ENCODE measurements at places on chromosomes 4 and X. TPM values are rescaled to one million over a fixed set of nuclear protein-coding genes. Genes with fewer than 3 reads are reported as not detected.
A peak's percentile ranks its signal among the peaks of the same experiment; 100 is the strongest.

DNA sequence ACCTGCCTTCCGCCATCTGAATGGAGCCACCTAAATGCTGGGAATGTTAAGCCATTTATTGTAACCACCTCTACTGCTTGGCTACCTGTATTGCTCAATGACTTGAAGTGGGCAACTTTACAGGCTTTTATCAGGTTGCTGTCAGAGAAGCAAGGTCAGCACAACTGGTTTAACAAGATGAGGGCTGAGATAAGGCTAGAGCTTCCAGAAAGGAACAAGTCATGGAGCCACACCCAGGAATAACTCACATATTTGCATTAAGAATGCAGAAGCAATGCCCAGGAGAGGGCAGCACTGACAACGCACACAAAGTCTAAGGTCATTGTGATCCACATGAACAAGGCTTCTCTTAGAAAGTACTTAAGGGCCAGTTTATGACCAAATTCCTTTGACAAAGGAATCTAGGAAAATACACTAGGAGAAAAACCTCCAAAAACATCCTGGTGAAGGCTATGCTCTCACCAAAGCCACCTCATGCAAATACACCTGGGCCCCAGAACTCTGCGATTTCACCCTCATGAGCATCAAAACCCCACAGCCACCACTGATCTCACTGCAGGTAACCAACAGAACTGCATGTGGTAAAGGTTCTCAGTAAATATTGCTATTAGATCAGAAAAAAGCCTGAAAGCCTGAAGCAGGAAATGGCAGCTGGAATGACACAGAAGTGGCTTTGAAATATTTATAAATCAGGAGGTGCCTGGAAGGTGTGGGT lies 15.0 kb upstream of the STS start:
- peak; percentile 88 for DNase-seq

GRCh38 chrX:65644621-65645289 lies 22.7 kb upstream of the MSN start:
- DNase-seq: peak; percentile 93

GYPE gene
- total RNA-seq: 0.89 TPM

GRCh38 chr4:169346840-169347239 lies 76.1 kb upstream of the SH3RF1 start:
- DNase-seq: no peak

- DNase-seq: no peak
These were observed 39.9 kb downstream of the DCX start for GRCh38 chrX:111372086-111372485.

DNA sequence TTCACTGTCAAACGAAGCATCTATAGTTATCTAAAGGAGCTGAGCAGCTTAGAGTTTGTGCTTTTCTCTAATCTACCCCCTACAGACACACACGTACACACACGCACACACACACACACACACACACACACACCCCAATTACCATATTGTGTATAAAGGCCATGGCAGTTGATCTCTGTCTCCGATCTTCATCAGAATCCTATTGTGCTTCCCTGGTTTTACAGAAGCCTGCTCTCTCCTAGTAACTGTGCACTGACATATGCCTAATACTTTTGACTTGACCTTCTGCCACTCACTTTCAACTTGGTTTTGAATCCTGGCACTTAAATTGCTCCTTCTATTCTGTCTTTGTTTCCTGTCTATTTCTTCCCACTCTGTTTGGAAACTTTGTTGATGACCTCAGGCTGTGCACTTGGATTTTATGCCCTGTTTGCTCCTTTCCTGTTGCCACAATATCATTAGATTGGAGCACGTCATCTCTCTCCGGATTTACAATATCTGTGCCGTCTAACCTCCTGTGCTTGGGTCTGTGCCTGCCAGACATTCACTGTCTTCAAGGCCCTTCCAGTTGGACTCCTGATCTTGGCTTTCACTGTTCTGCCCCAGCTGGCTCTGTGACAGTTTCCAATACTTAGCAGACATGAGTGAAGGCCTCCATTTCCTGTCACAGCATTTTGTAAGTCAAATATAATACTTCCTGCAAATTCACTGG lies 928.1 kb downstream of the FAT4 start:
- no peak for DNase-seq

SOWAHB gene
- 3.3 TPM for total RNA-seq

DNA sequence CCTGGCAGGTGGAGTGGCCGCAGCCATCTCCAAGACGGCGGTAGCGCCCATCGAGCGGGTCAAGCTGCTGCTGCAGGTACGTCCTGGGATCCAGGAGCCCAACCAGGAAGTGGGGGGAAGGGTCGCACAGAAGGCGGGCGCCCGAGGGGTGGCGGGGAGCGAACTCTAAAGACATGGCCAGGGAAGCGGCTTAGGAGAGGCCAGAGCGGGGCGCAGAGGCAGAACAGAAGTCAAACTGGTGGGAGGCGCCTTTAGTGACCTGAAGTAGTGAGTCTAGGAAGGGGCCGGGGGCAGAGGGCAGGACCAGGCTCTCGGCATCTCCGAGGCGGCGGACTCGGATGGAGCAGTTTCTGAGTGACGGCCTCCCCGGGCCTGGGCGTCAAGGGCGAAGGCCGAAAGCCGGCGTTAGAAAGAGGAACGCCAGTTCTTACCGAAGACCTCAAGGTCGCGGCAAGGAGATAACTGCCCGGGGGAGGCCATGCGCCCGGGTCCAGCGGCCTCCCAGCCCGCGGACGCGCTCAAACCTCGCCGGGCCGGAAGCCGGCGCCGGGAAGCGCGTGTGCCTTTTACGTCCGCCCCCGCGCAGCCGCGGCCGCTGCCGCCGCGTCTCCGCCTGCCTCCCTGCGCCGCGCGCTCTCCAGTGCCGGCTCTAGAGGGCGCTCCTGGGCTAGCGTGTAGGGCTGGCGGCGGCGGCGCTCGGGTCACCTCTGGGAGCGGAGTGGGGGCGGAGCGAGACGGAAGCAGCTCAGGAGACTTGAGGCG lies 488 bp downstream of the SLC25A5 start:
- peak; percentile 97 for DNase-seq

- DNase-seq: no peak
These were observed 389.2 kb upstream of the TENM3 start for GRCh38 chr4:181853881-181854511.

IL21 gene
- not detected for total RNA-seq

GRCh38 chr4:24266951-24267722 lies 317.2 kb downstream of the DHX15 start:
- DNase-seq: no peak

GRCh38 chrX:144732588-144732987 lies 514.7 kb upstream of the SPANXN1 start:
- no peak for DNase-seq

CT45A10 gene
- not detected for total RNA-seq

ITIH6 gene
- not detected for total RNA-seq

- no peak for DNase-seq
These were observed 35.4 kb upstream of the PDLIM5 start for GRCh38 chr4:94416335-94416734.
